ENCODE measurements at places on chromosomes 6 and 20.

DNA sequence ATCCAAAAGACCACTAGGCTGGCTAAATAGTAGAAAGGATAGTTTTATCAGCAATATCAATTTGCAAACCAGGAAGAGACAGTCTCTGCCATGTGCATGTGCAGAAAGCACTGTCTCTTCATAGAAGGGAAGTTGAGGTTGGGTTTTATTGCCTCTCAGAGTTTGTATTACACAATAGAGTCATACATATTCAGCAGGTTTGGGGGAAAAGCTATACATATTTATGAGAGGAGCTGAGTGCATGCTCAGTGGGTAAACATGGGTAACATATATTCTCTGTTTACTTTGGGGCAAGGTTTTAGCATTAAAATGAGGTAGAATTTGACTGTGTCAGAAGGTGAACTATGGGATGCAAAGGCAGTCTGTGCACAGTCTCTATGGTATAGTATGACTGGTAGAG, 14.9 kb downstream of the TMEM170B start:
- no peak for ATAC-seq

- no peak for ATAC-seq
Measured at GRCh38 chr6:117544716-117545115, 57.6 kb downstream of the GOPC start.

DNA sequence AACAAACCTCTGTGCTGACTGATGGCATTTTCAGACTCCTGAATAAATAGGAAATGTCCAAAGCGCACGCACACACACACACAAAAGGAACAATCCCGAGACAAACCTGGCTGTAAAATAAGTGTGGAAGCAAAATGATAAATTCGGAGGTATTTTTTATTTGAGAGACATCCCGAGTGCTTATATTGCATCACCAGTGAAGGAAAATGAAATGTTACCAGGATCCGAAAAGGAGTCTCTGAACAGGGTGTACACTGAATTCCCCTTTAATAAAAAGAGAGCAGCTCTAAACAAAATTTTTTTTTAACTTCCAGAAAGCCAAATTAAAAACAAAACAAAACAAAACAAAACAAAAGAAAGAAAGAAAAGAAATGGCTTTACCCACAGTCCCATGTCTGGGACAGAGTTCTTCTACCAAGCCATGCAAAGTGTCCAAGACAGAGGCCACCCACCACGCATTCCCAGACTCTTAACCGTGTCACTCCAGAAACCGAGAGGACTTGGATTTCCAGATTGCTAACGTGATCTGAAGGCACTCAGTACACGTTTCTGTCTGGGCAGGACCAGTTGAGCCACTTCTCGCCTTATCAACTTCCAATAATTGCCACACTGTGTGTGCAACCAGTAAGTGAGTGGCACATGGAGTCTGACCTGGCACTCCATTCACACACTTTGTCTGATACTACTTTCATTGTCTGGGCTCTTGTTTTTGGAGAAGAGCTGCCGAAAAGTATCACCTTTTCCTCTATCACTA, 817 bp downstream of the ME1 start:
- ATAC-seq = no peak

DNA sequence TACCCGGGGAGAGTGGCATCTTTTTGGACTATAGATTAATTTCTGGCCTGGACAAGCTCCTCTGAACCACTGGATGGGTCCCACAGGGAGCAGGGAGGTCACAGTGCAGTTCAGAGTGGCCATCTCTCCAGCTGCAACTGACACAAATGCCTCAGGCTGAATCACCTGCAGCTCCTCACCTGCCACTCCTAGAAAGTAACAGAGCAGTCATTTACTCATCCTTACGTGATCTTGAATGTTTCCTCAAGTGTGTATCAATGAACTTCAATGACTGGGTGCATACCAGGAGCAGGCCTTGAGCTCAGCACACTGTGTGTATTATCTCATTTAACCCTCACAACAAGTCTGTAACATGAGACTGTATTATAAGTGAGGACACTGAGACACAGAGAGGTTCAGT, 40.0 kb upstream of the SIRPG start:
- ATAC-seq = no peak

GRCh38 chr6:21587179-21587960, 6.2 kb upstream of the SOX4 start:
- ATAC-seq = no peak

Data from activated CD4-positive, CD25-positive, alpha-beta regulatory T cell treated with anti-CD3 and anti-CD28 coated beads, Interleukin-2, amount 50 U/mL, for 24 hours (primary cell).